ENCODE measurements at places on chromosomes 1 and 21.

DNA sequence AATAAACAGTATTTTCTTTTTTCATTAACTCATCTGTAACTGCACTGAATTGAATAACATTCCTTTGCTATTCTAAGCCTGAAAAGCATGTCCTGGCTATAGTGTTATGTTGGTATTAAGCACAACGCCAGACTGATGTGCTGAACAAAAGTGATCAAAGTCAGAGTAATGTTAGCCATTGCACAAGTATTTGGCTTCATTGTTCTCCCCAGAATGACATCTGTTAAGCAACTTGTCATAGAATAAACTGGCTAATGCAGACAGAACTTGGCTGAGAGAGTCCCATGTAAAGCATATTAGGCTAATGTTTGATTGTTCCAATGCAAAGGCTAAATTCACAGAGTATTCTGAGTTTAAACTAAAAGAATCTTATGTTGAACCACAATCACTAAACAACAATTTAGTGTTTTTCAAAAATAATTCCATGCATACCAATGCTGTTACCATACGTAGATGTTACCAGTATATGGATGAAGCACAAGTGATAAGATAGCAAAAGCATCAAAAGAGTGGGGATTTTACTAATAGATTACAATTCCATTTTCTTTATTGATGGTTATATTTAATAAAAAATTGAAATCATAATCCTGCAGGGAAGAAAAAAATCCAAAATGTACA is 235.3 kb upstream of the DMRTA2 start:
- DNase-seq: no peak

DNA sequence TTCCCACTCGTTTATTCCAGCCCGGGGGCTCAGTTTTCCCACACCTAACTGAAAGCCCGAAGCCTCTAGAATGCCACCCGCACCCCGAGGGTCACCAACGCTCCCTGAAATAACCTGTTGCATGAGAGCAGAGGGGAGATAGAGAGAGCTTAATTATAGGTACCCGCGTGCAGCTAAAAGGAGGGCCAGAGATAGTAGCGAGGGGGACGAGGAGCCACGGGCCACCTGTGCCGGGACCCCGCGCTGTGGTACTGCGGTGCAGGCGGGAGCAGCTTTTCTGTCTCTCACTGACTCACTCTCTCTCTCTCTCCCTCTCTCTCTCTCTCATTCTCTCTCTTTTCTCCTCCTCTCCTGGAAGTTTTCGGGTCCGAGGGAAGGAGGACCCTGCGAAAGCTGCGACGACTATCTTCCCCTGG is 716 bp downstream of the OLIG2 start:
- DNase-seq: no peak

DNA sequence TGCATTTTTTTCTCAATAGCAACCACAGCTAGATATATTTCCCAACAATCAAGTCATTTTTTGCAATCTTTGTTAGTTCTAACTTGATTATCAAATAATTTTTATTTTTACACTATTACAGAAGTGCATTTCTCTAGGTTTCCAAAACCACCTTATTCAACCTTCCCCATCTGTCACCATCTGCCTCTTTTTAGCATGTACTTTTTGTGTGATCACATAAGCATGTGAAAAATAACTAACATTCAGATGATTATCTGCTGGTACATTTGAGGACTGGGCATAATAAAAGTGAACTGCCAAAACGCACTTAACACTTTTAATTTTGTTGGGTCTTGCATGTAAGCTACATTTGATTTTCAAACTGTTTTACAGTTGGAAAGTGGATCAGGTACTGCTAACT is 291.5 kb downstream of the AKT3 start:
- no peak for DNase-seq

- no peak for DNase-seq
Observed at GRCh38 chr1:7177438-7178146, 392.3 kb downstream of the CAMTA1 start.

GRCh38 chr1:89171067-89171438 is 4.8 kb downstream of the GBP7 start:
- DNase-seq: no peak

- DNase-seq: no peak
Observed at GRCh38 chr1:194062962-194063361, 876.5 kb upstream of the B3GALT2 start.

DNA sequence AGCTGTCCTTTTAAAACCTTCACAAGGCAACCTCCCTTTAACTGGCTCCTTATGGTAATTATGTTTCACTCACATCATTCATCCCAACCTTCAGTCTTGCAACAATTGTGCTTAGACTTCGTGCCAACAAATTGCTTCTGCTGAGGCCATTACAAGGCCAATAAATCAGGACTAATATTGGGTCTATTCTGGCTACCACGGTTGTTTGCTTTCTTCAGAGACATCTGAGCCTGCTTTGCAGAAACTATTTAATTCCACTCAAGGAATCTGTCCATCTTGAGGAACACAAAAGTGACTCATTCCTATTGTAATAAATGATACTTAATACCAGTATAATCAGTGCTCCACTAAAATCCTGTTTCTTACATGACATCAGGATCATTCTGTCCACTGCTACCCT is 2.6 kb upstream of the GSTM4 start:
- DNase-seq: no peak

DNA sequence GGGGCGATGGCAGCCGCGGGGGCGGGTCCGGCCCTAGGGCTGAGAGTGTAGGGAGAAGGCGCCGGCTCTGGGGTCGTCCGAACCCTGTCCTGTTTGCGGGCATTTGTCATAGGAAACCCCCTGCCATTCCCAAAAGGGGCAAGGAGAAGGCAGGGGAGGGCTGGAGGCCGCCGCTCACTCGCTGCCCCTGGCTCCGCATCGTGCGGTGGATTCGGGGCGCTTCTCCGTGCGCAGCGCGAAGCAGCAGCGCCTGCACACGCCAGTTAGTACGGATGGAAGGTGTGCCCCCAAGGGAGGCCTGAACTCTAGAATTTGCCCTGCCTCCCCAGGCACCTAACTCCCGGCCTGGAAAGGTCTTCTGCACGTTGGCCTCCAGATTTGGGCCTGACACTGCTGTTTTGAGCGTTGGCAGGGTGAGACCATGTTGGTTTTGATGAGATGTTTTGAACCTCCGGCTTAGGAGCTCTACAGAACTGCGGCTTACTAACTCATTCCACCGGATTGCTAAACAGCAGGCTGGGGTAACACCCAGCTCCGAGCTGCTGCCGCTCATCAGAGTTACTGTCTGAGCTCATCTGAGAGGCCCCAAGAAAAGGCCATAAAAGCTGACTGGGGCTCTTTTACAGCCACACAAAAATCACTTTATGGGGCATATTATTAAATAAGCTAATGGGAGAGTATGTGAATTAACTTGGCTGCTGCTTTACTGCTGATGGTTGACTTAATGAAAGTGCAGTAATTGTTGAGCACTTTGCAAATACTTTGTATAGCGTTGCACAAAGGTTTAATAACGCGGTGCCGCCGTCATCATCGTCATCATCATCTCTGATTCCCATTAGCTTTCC is 987 bp downstream of the GPR137B start:
- DNase-seq: no peak

DNA sequence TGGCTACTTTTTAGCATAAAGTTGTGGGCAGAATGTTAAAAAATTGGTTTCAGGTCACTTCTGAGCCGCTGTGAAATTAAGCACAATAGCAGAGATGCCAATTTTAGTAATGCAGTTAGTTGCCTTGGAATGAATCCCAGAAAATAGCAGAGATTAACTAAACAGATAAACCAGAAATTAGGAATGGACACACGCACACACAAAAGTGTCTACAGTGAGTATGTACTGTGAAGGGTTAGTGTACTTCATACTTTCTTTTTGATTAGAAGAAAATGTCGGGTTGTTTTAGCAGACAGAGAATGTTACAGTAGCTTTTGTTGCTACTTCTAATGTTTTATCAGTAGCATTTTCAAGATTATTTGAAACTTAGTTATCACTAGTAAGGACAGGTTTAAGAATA is 106.7 kb downstream of the LEPR start:
- DNase-seq: no peak

DNA sequence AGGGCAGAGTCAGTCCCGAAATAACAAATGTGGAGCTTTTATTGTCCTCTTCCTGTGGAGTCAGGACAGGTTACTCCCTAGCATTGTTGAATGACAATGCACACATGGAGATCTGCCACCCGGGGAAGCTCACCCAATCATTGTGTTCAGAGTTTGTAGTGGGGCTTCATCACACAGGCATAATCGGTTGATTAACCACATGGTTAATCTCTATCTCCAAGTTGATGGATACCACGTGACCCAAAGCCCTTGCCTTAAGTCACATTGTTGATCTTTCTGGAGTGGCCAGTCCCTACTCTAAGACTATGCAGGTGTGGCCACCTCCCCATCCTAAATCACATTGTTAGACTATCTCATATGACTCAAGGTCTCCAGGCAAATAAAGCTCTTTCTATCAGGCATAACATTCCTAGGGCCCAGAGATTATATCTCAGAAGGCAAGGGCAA is 2.6 kb upstream of the C1orf141 start:
- no peak for DNase-seq

DNA sequence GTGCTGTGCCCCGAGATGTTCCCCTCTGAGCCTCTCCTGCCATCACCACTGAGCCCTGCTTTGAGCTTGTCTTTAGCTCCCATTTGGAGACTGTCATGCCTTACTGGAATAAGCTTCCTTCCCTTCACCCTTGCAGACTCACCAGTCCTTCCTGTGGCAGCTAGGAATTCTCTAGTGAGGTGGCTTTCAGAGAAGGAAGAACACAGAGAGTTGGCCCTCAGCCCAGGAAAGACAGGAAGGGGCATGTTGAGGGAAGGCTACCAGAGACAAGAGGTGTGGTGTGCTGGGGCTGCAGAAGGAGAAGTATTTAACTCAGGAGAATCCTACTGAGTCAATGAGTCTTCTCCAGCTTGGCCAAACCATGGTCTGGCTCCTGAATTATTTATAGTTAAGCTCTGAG is 76.3 kb downstream of the UCK2 start:
- DNase-seq: peak; percentile 83

GRCh38 chr1:6116137-6116536 is 64.0 kb downstream of the CHD5 start:
- DNase-seq: no peak

- DNase-seq: no peak
Observed at GRCh38 chr1:38576241-38576640, 283.3 kb downstream of the RRAGC start.

All from ureter (tissue), 1 donor.